Cortex of kidney (tissue), 1 donor: ENCODE measurements at places on chromosomes 6 and 20.

GRCh38 chr6:26296857-26297648 lies 67.9 kb upstream of the BTN3A2 start:
- no peak for DNase-seq

- no peak for DNase-seq
Measured at GRCh38 chr20:48983423-48984400, 62.2 kb downstream of the ARFGEF2 start.

GRCh38 chr6:24833711-24834386 lies 35.1 kb upstream of the ARMH2 start:
- DNase-seq, result no peak

GRCh38 chr6:133892813-133893691 lies 4.1 kb downstream of the TCF21 start:
- no peak for DNase-seq

GRCh38 chr6:29847871-29848630 lies 20.4 kb downstream of the HLA-G start:
- no peak for DNase-seq

DNA sequence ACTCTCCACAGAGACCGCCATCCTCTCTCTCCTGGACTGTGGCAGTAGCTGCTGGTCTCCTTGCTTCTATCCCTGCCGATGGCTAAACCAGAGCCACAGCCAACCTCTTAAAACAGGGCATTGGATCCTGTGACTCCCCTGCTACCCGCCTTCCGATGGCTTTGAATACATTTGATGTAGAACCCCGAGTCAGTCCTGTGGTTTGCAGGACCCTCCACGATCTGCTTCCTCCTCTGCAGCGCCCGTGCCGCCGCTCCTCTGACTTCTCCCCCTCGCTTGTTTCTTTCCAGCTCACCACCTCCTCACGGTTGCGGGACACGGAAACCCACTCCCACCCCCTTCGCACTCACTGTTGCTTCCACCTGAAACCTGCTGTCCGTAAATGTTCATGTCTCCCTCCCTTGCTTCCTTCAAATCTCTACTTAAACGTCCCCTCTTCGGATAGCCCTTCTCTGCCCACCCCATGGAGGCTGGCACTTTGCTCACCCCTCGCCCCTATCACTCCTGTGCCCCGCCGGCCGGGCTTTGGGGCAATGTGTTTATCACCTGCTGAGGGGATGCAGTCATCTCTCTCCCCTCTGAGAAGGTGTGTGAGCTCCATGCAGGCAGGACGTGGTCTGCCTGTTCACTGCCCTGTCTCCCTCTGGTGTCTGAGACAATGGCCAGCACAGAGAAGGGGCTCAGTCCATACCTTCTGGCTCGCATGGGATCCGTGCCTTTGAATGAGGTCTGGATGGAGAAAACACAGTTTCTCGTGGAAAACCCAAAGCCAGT lies 67.8 kb downstream of the GFOD1 start:
- DNase-seq, result no peak

- no peak for DNase-seq
Measured at GRCh38 chr6:73655341-73655917, 1.6 kb upstream of the SLC17A5 start.

GRCh38 chr6:99618649-99619408 lies 12.2 kb downstream of the PRDM13 start:
- no peak for DNase-seq

GRCh38 chr6:138161338-138162110 lies at the start of gene ARFGEF3:
Gene ARFGEF3, plus strand, starts transcription at chr6:138161939. Its CDS starts 148 bp downstream, at chr6:138162087.
- DNase-seq, result no peak

DNA sequence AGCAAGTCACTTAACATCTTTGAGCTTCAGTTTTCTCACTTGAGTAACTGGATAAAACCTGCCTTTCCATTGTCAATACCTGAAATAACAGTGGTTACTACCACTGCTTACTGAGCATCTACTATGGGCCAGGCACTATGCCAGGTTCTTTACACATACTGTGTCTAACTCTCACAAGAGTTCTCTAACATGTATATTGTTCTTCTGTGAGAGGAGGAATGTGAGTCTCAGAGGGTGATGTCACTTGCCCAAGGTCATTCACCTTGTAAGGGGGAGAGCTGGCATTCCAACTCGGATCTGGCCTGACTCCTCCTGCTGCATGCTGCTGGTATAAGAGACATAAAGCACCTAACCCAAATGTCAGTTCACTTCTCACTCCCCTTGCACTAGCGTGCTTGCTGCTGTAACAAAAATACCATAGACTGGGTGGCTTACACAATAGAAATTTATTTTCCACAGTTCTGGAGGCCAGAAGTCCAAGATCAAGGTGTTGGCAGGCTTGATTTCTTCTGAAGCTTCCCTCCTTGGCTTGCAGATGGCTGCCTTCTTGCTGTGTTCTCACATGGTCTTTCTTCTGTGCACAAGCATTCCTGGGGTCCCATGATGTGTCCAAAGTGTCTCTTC lies 21.9 kb upstream of the SGK2 start:
- DNase-seq, result no peak

- no peak for DNase-seq
Measured at GRCh38 chr6:69584536-69584912, 212.3 kb downstream of the LMBRD1 start.

DNA sequence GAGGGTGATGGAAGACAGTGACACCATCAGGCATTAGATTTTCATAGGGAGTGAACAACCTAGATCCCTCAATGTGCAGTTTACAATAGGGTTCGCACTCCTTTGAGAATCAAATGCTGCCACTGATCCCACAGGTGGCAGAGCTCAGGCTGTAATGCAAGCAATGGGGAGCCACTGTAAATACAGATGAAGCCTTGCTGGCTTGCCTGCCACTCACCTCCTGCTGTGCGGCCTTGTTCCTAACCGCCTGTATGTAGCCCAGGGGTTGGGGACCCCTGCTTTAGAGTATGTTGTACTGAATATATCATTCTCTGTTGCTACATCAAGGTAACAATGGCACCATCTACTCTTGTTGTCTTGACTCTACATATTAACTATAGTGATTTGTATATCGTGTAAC lies 37.1 kb downstream of the TPD52L1 start:
- DNase-seq, result no peak

GRCh38 chr20:33442136-33443005 lies 1.2 kb downstream of the SNTA1 start:
- no peak for DNase-seq

- DNase-seq, result no peak
Measured at GRCh38 chr20:1174787-1175186, 10.0 kb downstream of the TMEM74B start.

- no peak for DNase-seq
Measured at GRCh38 chr6:121858986-121859385, 423.5 kb downstream of the GJA1 start.

DNA sequence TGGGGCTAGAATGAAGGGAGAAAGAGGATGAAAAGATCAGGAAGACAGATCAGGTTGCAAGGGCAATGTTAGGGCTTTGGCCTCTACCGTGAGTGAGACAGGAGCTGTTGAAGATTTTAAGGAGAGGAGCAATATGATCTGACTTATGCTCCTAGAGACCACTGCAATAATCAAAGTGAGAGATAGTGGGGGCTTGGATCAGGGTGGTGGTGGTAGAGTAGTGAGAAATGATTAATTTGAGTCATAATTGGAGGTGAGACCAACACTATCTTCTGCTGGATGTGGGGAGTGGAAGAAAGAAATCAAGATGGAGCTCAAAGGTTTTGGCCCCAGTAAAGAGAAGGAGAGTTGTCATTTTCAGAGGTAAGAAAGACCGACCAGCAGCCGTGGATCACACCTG lies 140.7 kb upstream of the TMEM170B start:
- DNase-seq, result no peak

DNA sequence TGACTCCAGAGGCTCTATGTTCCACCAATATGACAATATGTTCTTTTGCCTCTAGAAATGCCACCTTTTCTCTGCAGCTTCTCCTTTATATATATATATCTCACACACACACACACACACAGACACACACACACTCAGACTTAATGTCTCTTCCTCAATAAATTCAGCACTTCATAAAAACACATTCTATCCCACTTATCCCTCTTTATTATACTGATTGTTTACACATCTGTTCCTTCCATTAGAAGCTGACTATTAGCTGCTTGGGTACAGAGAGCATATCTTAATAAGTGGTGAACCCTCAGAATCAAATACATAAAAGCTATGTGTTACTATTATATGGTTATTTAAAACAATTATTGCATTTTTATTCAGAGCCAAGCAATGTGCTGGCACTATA lies 23.3 kb downstream of the NRSN1 start:
- DNase-seq, result no peak

DNA sequence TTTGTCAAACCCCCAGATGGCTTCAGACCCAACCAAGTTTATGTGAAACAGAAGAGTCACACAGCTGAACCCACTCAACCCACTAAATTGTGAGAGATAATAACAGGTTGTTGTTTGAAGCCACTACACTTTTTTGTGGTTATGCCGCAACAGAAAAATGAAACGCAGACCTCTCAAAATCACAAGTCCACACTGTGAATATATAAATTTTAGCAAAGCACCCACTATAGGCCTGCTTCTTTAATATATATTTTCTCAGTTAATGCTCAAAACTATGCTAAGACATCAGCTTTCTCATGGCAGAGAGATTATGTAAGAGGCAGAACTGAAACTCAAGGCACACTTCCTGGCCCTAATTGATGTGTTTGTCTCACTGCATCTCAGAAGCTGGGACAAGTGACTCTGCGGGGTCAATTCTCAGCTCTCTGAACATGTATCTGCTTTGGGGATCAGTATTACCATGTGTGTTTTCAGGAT lies 27.7 kb downstream of the MAP3K5 start:
- no peak for DNase-seq

DNA sequence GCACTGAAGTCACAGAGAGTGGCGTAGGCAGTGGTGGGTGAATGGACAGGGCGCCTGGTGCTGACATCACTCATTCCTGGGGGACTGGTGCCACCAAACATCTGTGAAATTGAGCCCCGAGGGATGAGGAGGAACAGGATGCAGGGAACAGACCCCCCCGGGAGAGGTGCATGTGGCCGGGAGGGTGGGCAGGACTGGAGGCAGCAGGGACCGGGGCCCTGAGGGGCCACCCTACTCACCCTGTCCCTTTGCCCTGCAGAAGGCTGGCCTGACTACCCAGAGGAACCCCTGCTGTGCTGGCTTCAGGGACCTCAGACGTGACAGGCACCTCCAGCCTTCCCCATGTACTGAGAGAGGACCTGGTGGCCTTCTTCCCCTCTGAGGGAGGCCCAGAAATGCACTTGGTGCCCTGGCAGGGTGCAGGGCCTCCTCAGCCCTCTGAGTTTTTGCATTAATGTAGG lies 25.1 kb downstream of the SYNDIG1 start:
- DNase-seq, result no peak

DNA sequence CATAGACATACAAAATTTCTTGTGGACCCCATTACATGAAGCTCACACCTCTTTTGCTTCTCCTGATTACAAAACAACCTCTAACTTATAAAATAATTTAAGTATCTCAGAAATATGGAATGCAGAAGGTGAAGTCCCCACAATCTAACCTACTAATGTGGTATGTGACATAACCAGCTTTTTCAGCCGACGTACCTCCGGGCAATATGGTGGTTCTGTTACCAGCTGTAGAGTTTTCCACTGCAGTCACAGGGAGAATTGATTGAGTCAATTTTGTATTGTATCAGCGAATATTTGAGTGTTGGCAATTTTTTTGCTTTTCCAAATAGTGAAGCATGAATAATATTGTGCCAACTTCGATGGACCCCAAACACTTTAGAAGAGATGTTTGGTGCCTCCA lies 15.7 kb upstream of the SPO11 start:
- no peak for DNase-seq

- no peak for DNase-seq
Measured at GRCh38 chr6:168106633-168107005, 27.6 kb upstream of the FRMD1 start.

- no peak for DNase-seq
Measured at GRCh38 chr20:44651684-44652423, at the start of gene ADA. Gene ADA, minus strand, starts transcription at chr20:44651699. Its CDS starts 92 bp downstream, at chr20:44651607.

- DNase-seq, result no peak
Measured at GRCh38 chr6:5188646-5189045, 72.1 kb downstream of the LYRM4 start.

- no peak for DNase-seq
Measured at GRCh38 chr6:107936162-107936909, 21.7 kb downstream of the SEC63 start.

GRCh38 chr6:109117346-109118035 lies 22.2 kb downstream of the CEP57L1 start:
- no peak for DNase-seq

DNA sequence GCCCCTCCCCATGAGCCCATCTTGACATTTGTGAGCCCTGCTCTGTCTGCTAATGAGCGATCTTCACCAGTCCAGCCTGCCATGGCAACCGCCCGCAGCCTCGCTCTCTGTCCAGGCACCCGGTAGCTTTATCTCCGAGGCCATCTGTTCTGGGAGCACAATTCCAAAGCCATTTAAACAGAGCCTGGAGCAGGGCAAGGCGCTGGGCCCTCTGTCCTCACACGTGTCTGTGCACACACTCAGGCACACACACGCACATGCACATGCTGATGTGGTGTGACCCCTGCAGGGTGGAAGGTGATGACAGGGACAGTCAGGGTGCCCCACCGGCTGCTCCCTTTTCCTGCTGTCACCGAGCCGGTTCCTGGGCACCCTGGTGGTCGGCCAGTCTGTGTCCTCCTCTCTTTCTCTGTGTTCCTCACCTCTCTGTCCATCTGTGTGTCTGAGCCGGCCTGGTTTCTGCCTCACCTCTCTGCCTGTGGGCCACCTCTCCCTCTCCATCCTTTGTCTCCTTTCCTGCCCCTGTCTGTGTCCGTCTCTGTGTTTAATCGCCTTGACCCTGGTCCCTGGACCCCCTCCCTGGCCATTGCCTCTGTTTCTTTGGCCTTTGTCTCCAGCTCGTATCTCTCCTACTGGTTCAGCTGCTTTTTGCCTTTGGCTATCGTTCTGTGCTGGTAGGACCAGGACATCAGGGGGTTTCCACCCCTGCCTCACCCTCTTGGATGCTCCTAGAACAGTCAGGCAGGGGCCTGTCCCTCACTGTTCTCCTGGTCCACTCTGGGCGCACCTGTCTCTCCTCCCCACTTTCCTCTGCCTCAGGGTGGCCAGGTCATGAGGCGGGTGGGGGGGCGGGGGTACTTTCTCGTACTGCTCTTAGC lies 8.8 kb upstream of the MYT1 start:
- DNase-seq, result no peak
